ENCODE measurements at places on chromosomes 12 and 14.

GRCh38 chr12:93886533-93887511 is 209.6 kb downstream of the CRADD start:
- no peak for DNase-seq

GRCh38 chr12:57888409-57889157 is 42.1 kb upstream of the CTDSP2 start:
- DNase-seq, result peak; percentile 76

DNA sequence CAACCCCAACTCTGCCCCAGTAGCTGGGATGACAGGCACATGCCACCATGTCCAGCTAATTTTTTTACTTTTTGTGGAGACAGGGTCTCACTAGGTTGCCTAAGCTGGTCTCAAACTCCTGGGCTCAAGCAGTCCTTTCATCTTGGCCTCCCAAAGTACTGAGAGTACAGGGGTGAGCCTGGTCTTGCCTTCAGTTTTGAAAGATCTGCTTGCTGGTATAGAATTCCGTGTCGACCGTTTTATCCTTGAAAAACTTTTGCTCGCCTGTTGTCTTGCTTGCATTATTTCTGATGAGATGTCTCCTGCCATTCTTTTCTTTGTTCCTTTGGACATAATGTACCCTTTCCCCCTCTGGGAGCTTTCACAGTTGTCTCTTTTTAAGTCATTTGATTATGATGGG is 92.0 kb upstream of the DYNC1H1 start:
- DNase-seq, result no peak

DNA sequence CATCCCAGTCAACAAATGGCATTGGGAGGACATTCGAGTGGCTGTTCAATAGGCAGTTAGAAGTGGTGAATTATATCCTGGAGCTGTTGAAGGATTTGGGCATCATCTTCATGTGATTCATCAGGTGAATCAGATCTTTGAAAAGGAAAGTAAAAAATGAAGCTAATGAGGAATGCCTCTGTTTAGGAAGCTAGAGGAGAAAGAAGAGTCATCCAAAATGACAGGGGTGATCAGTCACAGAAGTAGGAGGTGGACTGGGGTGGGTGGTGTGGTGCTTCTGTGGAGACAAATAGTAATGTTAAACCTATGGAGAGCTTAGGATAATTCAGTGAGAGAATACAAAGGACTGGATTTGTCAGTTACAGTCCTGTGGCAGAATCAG is 32.7 kb downstream of the DIP2B start:
- no peak for DNase-seq

- DNase-seq, result no peak
Observed at GRCh38 chr12:115945491-115945885, 332.0 kb downstream of the MED13L start.

GRCh38 chr14:88660056-88660455 is 97.2 kb downstream of the ZC3H14 start:
- DNase-seq, result no peak

DNA sequence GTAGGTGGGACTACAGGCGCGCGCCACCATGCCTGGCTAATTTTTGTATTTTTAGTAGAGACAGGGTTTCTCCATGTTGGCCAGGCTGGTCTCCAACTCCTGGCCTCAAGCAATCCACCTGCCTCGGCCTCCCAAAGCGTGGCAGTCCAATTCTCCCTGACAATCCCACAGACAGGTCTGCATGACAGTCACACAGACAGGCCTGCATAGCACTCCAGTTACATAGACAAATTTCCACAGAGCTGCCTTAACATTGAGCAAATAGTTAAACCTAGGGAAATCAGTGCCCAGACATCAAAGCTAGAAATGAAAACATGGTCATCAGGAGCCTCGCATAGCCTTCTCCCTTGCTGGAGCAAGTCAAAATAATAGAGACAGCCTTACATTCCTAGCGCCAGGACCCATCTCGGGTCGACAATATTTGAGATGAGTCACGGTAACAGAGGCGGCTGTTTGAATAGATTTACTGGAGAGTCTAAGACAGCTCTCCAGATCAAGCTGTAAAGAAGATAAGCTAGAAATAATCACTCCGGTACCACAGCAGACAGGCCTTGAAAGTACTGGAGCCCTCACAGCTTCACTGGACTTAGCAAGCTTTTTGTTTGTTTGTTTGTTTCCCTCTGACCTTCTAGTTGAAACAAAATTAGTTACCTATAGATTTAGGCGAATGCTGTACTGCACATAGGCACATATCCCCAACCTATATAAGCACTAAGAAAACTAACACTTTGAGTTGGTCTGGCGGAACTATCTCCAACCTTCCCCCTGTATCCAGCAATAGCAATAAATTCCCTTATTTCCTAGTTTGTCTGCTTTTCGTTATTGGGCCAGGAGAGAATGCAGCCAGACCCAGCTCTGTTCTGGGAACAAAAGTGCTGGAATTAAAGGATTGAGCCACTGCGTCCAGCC is 23.8 kb upstream of the PYROXD1 start:
- DNase-seq, result no peak

DNA sequence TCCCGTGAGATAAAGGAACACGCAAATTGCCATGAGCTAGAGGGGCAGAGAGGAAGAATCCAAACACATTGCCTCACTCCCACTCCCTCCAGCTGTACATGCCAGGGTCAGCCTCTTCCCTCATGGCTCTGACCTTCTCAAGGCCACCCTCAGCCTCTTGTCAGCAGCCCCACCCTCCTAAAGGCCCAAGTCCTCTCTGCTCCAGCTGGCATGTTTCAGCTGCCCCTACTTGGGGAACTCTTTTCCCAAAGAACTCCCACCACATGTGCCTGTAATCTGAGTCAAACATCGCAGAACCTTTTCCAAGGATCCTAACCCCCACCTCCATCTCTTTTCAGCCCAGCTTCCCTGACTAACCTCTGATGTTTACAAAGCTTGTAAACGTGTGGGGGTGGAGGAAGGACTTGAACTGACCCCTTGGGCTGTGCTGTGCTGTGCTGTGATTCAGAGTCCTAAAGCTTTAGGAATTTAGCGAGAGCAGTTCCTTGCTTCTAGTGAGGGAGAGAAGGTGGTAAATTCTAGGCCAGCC is 7.3 kb upstream of the CACNB3 start:
- no peak for DNase-seq

DNA sequence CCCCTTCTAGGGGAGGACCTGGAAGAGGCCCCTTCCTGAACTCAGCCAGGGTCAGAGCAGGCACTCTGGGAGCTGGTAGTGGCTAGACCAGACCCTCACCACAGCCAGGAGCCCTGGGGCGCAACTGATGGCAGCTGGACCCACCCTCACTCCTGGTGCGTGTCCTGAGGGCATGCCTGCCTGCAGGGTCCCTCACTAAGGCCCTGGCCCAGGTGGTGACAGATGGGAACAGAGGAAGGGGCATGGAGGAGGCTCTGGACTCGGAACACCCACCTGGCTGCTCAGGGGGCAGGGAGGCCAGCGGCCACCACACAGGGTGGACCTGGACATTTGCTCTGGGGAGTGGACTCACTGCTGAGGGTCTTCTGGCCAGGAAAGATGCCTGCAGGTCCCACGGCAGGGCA is 342.2 kb upstream of the SFSWAP start:
- DNase-seq, result no peak

DNA sequence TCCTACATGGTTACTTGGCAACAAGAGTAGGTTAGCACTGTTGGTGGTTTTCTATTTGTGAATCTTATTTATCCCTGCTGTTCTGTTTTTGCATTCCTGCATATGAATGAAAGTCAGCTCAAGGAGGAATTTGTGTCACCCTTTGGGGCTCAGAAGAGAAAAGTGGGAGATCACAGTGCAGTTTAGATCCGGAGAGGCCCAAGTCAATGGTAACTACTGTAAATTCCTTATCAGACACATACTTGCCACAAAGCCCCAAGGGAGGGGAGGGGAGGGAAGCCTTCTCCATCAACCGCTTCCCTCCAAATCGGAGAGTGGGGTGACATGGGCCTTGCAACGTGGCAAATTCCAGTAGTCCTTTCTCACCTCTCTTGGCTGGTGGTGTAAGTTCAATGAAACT is 15.0 kb downstream of the GSG1 start:
- DNase-seq, result no peak

GRCh38 chr14:105742531-105742848 is 216.1 kb downstream of the TMEM121 start:
- DNase-seq, result no peak

DNA sequence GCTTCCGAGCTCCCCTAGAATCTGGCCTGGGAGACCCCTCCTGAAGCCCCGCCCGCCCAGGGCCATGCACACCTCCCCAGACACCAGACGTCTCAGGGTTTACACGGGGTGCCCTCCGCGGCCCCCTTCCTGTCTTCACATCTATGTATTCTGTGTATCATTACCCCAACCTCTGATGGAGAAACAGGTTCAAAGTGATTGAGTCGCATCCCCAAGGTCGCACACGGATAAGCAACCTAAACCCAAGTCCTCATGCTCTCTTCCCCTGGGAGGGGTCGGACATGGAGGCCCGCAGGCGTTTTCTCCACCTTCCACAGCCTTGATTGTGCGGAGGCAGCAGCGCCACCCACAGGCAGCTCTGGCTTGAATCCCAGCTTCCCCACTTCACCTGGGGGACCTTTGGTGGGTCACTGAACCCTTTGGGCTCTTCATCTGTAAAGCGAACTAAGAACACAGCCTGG is 237.3 kb downstream of the BCL11B start:
- DNase-seq, result no peak

DNA sequence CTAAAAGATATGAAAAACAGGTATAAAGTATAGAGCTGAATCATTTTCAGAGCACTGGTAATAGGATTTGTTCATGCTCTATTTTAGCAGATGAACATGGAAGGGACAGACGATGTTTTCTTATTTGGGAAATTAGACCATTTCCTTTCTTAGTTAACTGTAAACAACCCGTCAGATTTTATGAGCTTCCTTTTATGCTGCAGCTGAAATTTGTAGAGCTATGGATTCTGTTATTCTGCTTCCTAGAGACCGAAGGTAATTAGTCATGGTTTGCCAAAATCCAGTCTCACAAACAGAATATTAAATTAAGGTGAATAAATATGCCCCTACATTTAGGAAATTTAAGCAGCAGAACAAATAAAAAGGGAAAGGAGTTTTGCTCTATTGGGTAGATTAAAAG is 180.2 kb upstream of the SYT1 start:
- no peak for DNase-seq
